Activated T-cell treated with anti-CD3 and anti-CD28 coated beads, Interleukin-2, amount 50 U/mL, for 48 hours (primary cell): ENCODE measurements at places on chromosomes 13 and 19.

DNA sequence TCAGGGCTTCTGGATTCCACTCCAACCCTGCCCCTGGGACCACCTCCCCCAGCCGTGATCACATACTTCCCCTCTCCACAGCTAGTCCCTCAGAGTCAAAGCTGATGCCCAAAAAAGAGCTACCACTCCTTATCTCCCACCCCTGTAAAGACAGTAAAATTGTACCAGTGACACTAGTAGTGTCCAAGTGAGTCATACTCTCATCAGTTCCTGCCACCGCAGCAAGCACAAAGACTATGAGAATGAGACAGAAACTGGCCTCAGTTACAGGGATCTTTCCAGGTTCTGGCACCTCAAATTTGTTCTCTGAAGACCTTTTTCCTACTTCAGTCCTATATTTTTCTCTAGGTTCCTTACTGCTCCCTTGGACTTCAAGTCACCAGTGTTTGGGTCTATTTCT is 144.2 kb downstream of the SPRY2 start:
- no peak for DNase-seq

DNA sequence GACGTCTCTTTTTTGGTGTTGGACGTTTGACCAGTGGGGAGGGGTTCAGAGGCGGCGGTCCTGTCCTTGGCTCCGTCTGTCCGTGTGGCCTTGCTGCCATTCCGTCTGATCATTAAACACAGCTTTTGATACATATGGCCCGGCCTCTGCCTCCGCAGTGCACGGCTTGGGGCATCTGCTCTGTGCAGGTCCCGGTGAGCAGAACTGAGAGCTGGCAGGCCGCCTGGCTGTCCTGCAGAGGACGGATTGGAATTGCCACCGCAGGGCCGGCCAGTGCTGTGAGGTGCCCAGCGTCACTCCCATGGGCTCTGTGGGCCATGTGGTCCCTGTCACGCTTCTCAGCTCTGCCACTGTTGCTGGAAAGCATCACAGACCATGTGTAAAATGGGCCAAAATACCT is 5.4 kb upstream of the TMPRSS9 start:
- DNase-seq = no peak

DNA sequence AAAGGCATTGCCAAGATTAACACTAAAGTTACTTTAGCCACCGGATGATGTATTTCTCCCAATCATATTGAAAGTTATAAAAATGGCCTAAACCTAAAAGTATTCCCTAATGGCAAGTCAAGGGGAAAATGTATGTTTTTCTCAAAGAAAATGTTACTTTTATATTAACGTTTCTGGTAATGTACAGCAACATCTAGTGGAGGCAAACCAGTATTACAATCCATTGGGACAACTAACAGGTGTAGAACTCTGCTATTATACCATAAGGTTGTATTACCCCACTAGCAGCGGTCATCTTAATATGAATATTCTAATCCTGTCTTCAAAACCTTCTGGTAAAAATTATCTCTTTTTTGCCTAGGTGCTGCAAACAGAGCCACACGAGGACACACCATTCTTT is 69.2 kb downstream of the ZNF100 start:
- no peak for DNase-seq

DNA sequence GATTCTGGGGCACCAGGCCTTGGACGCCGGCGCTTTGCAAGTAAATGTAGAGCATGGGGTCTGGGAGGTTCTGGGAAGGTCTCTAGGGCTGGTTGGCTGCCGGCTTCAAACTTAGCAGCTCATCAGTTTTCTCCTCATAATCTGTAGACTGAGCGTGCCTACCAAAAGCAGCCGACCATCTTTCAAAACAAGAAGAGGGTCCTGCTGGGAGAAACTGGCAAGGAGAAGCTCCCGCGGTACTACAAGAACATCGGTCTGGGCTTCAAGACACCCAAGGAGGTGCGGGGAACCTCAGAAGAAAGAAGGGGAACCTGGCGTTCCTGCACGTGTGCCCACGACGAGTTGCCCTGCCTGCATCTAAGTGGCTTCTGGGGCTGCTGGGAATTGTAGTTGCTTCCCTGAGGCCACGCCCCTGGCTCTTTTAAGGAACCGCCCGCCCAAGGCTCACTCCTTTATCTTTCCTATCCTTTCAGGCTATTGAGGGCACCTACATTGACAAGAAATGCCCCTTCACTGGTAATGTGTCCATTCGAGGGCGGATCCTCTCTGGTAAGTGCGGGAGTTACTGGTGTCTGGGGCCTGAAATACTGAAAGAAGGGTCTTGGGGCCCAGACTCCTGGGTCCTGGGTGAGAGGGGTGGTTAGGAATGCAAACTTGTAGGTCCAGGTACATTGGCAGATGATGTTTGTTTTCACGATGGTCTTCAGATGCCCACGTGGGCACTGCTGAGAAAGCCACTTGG is 984 bp downstream of the RPS11 start:
- peak; percentile 79 for DNase-seq

- DNase-seq = no peak
These were observed 93.5 kb downstream of the INSR start for GRCh38 chr19:7200736-7201135.

DNA sequence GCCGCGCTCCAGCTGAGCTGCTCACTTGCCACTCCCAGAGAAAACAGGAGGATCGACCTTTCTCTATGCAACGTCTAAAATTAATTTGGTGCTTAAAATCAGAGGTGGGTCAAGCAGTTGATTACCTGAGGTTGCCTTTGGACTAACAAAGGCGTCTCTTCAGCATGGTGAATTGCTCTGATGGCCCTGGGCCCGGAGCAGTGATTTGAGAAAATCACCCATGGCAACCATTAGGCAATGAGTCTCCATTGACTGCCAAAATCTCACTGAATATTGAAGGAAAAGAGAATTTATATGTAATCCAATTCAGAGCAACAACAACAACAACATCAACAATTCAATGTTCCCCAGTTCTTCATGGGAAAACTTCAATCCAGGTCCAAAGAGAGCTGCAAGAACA is 61.8 kb downstream of the IRS2 start:
- DNase-seq = no peak
